ENCODE measurements at places on chromosomes 5 and 9.
A peak's percentile ranks its signal among the peaks of the same experiment; 100 is the strongest.

DNA sequence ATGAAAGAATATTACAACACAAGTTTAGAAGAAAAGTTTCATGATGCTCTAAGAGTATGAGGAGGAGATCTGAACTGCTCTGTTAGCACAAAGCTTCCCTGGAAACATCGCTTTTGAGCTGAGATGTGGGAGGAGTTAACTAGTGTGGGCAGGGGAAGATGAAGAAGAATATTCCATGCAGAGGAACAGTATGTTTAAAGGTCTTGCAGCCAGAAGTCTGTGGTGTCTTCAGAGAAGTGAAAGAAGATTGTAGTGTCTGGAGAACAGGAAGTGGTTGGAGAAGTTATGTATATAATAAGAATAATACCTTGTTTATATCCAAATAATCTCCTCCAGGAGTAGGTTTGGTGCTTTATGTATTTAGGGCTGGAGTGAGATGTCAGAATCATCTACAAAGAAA lies 406.7 kb downstream of the MAN2A1 start:
- DNase-seq, result no peak

- DNase-seq, result no peak
Measured at GRCh38 chr5:150644514-150644913, 4.1 kb downstream of the SYNPO start.

DNA sequence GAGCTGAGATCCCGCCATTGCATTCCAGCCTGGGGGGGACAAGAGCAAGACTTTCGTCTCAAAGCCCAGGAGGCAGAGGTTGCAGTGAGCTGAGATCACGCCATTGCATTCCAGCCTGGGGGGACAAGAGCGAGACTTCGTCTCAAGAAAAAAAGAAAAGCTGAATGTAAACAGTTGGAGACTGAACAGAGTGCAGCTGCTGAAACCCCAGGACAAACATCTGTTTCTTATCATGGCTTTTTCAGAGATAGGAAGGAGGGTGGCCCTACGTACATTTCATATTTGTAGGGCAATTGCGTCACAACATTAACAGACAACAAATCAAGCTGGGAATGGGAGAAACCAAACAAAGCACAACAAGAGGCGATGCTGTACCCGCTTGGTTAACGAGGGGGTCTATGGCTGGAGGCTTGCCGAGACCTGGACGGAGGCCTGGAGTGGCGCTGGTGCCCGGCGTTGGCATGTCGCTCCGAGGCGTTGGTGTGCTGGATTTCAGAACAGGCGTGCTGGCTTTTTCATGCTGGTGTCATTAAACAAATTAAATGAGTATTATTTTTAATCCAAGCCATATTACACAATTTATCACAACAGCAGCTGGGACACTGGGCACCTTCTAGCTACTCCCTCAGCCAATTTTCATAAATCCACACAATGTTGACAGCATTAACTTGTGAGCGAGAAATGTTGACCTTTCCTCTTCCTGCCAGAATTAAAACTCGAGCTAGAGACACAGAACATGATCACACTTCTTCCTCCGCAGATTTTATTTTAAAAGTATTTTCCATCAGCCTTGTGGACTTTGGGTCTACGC lies 76.1 kb downstream of the TLE1 start:
- peak; percentile 9 for DNase-seq

DNA sequence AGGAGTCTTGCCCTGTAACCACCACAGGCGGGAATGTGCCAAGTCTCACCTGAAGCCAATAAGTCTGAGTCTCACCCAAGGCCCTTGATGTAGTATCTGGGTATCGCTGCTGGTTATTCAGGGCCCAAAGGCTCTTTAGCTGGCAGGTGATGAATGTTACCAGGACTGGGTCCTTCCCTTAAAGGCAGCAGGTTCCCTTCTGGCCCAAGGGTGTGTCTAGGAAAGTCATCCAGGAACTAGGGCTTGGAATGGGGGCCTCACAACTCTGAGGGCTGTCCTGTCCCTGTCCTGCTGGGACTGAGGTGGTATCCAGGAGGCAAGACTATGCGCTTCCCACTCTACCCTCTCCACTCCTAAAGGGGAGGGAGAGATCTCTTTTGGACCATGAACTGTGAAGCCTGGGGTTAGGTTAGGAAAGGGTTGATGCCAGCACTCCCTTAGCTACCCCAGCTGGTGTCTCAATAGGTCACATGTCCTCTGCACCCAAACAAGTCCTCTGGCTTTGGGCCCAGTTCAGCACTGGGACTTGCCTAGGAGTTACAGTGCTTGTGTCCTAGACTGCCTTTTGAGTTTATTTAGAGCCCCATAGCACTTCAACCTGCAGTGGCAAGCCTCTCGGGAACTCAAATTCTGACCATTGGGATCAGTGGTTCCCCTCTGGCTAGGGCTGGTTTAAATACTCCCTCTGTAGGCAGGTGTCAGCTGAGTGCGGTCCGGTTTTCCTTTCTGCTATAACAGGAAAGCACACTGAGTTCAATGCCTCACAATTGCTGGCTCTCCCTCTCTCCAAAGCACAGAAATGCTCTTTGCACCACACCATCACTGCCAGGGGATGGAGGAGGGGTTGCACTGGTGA lies 22.5 kb upstream of the RANBP3L start:
- no peak for DNase-seq

- DNase-seq, result peak; percentile 84
Measured at GRCh38 chr9:110030632-110031031, 177.3 kb downstream of the C9orf152 start.

DNA sequence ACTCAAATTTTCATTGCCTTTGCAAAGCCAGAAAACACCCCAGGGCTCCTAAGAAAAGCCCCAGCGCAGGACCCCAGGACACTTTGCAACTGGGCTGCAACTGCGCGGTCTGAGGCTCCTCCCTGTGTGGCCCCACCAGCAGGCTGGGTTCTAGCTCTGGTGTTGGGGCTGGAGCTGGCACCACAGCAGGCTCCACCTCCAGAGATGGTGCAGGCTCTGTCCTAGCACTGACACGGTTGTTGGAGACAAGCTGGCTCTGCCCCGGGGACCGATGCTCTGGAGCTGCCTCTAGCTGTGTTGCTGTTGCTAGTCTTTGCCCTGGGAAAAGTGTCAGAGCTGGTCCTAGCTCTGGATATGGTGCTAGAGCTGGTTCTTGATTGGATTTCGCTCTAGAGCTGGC lies 13.6 kb downstream of the LCN10 start:
- no peak for DNase-seq

GRCh38 chr5:24363789-24364481 lies 280.8 kb downstream of the CDH10 start:
- DNase-seq, result no peak

DNA sequence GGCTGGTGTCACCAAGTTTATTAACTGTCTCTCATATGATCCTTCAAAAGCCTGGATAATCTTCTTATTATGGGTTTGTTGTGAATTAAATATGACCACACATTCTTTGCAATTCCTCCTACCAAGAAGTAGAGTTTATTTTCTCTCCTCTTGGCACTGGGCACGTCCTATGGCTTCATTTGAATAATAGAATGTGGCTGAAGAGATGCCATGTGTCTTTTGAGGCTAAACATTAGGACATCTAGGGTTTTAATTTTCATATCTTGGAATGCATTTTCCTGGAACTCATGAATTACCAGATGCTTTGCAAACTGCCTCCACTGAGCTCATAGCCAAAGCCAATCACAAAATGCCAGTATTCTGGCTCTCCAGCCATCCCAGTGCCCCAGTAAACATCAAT lies 19.9 kb upstream of the SCGB3A2 start:
- no peak for DNase-seq

- no peak for DNase-seq
Measured at GRCh38 chr5:150622157-150622556, 18.3 kb upstream of the SYNPO start.
